Left ventricle myocardium inferior (tissue), 1 donor: ENCODE measurements at places on chromosomes 13 and 19. TPM values are rescaled to one million over a fixed set of nuclear protein-coding genes. Genes with fewer than 3 reads are reported as not detected.

- no peak for DNase-seq
These were observed 81.2 kb downstream of the TNFRSF19 start for GRCh38 chr13:23651439-23651838.

DNA sequence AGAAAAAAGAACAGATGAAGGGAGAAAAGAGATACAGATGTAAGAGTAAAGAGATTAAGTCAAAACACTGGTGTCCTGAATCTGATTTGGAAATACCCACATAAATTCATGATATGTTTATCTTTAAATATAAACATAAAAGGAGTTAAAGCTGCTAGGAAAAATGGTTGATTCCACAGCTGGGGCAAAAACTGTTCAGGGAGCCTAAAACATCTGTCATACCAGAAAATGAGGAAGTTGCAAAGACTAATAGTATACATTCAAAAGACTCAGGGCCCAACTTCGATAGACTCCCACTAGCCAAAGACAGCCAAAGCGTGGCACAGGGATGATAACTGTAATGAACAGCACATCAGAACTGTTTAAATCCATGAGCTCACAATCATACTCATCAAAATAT is 62.0 kb downstream of the ABCC4 start:
- DNase-seq = no peak

The STOML3 gene
- total RNA-seq = not detected

- DNase-seq = peak; percentile 76
These were observed 12.7 kb upstream of the PSMD8 start for GRCh38 chr19:38361633-38362075.

DNA sequence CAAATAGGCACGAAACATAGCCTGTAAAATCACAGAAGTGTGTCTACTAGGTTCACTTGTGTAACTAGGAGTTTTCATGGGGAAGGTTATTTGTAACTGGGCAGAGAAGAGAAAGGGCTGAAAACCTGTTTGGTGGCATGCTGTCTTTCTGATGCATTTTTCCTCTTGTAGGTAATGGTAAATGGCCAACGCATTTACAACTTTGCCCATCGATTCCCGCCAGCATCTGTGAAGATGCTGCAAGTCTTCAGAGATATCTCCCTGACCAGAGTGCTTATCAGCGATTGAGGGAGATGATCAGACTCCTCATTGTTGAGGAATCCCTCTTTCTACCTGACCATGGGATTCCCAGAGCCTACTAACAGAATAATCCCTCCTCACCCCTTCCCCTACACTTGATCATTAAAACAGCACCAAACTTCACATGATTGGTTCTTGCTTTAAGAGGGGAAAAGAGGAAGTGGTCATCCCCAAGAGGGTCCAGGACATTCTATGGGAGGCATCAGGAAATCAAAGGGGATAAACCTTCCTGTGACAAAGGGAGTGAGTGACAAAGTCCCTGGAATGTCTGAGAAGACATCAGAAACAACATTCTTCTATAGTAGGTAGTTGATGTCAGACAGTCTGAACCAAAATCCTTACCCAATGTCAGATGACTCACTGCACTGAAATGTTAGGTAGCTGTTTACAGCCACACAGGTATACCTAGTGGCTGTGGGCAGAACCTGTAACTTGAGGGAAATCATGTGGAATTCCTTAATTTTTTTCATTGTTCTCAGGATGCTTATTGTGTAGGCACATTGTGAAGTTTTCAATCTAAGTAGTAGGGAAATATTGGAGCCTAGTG is 5.0 kb downstream of the LGALS14 start:
- DNase-seq = no peak

GRCh38 chr13:78306519-78307206 is 296.7 kb downstream of the POU4F1 start:
- no peak for DNase-seq

DNA sequence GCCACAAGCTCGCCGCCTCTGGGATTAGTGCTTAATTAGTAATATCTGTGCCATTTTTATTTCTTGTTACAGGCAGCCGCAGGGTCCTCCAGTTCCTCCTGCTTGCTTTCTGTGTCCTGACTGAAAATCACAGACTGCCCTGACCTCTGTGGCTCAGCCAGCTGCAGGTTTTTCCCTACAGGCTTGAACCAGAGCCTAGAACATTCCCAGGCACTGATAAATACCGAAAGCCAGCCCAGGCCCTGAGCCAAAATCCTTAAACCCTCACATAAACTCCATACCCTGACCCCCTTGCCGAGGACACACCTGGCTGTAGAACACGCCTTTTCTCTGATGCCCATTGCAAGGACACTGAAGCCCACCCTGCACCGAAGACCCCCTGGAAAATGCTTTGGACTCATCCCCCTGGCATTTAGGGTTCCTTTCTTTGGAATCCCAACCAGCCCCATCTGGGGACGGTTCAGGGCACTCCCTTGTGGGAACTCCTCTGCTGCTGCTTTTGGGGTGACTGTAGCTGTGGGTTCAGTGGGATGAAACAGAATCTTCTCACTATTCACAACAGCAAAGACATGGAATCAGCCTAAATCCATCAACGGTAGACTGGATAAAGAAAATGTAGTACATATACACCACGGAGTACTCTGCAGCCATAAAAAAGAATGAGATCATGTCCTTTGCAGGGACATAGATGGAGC is 15.5 kb downstream of the DPP9 start:
- peak; percentile 77 for DNase-seq

The NLRP5 gene
- not detected for total RNA-seq

The ZNF560 gene
- total RNA-seq = 0.16 TPM

DNA sequence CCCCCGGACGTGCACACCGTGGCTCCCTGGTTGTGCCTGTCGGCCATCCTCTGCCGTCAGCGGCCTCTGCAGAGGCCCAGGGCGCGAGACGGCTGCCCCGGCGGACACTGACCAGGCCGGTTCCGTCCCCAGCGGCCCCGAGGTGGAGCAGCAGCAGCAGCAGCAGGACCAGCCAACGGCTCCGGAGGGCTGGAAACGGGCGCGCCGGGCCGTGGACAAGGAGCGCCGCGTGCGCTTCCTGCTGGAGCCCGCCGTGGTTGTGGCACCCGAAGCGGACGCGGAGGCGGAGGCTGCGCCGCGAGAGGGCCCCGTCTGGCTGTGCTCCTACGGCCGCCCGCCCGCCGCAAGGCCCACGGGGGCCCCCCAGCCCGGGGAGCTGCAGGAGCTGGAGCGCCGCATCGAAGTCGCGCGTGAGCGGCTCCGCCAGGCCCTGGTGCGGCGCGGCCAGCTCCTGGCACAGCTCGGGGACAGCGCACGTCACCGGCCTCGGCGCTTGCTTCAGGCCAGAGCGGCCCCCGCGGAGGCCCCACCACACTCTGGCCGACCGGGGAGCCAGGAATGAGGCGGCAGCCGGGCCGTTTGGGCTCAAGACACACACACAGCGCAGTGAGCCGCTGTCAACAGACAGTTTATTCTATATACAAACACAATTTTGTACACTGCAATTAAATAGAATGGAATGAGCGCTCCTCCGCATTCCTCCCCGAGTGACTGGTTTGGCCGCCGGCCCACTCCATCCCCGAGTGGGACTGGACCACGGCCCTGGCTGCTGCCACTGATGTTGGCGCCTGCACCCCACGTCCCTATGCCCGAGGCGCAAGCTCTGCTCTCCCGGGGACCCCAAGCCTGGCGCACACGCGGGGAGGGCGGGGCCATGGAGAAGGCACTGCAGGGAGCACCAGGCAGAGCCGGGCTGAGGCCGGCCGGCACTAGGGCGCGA is 9.1 kb downstream of the GRIN3B start:
- no peak for DNase-seq

The SIGLEC5 gene
- not detected for total RNA-seq

- DNase-seq = no peak
These were observed 29.0 kb downstream of the ARID3A start for GRCh38 chr19:954672-955494.

The SPACA4 gene
- total RNA-seq = not detected

- DNase-seq = no peak
These were observed 4.6 kb downstream of the IRF2BP1 start for GRCh38 chr19:45881082-45881908.

DNA sequence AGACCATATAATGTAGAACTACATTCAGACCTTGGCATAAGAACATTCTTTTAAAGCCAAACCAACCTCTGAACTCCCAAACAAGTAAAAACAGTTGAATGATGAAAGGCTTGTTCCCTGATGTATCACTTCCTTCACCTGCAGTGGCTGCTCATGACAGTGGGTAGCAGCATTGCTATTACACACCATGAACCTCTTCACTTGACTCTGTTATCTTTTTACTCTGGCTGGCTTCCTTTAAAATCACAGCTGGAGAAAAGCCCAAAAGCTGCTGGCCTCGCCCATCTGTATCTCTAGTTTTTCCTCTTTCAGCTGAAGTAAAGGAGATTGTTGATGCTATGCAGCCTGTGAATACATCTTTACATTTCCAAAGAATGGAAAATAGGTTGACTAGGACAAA is 22.6 kb downstream of the THSD1 start:
- DNase-seq = no peak

The GNG7 gene
- total RNA-seq = 46.6 TPM

DNA sequence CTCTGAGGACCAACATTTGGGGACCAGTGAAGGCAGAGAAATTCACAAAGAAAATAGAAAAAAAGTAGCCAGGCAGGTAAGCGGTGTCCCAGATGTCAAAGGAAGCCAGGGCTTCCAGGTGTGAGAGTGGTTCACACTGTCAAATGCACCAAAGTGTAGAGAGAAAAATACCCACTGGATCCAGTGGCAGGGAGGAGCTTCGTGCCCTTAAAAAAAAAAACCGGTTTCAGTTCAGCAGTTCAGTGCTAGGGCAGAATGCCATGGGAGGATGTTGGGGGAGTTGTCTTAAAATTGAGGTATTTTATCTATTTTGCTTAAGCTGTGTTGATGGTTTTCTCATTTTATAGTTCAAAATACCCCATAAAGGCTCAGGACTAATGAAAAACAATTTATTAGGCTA is 47.8 kb upstream of the C1QTNF9 start:
- no peak for DNase-seq

The SIGLECL1 gene
- not detected for total RNA-seq

DNA sequence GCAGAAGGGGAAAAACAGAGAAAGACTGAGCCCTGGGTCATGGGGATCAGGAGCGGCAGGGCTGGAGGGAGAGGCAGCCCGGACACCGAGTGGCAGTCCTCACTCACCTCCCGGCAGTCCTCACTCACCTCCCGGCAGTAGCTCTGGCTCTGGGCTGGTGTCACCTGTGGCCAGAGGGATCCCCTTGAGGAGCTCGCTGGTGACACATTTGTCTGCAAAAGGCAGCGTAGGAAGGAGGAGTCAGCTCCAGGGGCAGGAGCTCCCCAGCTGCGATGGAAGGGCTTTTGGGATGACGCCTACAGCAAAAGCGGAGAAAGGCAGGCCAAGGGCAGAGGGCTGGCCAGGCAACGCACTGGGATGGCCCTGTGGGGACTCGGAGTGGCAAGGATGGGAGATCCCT is 739 bp downstream of the EIF3G start:
- no peak for DNase-seq

GRCh38 chr19:47863514-47863936 is 4.5 kb downstream of the TPRX2 start:
- DNase-seq = peak; percentile 82

The GAMT gene
- total RNA-seq = 77.0 TPM

GRCh38 chr13:98909016-98909415 is 68.8 kb downstream of the DOCK9 start:
- no peak for DNase-seq

The NLRP12 gene
- 0.22 TPM for total RNA-seq

- no peak for DNase-seq
These were observed 9.6 kb upstream of the TPM4 start for GRCh38 chr19:16066611-16067104.

GRCh38 chr19:33795370-33796163 is 1.1 kb upstream of the KCTD15 start:
- DNase-seq = peak; percentile 88

- no peak for DNase-seq
These were observed 24.5 kb downstream of the TEX101 start for GRCh38 chr19:43439032-43439708.

GRCh38 chr19:9054765-9055164 is 32.1 kb upstream of the OR1M1 start:
- no peak for DNase-seq

DNA sequence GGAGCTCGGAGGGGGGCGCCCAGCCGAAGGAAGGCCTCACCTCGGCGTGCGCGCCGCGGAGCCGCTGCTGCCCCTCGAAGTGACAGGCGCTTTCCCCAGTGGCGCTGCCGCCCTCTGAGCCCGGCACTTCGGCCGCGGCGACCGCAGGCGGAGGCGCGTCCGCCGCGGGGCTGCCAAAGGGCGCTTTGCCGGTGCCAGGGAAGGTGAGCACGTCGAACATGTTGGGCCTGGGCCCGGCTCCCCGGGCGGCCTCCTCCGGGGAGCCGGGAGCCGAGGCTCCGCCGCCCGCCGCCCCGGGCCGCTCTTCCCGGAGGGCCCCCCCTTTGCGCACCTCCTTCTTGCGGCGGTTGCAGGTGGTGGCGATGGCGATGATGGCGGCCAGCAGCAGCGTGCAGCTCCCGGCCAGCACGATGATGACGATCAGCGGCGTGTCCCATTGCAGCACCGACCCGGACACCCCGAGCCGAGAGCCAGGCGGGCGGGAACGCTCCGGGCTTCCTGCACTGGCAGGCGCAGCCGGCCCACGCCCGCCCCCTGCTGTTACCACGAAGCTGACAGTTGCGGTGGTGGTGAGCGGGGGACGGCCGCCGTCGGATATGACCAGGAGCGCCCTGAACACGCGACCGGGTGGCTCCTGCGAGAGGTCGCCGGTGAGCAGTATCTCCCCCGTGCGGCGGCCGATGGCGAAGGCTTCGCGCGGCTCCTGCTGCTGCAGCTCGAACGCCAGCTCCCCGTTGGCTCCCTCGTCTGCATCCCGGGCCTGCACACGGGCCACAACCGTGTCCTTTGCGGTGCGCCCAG is 2.5 kb downstream of the PCDH8 start:
- DNase-seq = peak; percentile 19

- DNase-seq = no peak
These were observed 51.4 kb downstream of the EFNB2 start for GRCh38 chr13:106484084-106484483.

GRCh38 chr19:9836021-9836420 is 903 bp downstream of the PIN1 start:
- DNase-seq = no peak

The KLK14 gene
- 1.6 TPM for total RNA-seq

DNA sequence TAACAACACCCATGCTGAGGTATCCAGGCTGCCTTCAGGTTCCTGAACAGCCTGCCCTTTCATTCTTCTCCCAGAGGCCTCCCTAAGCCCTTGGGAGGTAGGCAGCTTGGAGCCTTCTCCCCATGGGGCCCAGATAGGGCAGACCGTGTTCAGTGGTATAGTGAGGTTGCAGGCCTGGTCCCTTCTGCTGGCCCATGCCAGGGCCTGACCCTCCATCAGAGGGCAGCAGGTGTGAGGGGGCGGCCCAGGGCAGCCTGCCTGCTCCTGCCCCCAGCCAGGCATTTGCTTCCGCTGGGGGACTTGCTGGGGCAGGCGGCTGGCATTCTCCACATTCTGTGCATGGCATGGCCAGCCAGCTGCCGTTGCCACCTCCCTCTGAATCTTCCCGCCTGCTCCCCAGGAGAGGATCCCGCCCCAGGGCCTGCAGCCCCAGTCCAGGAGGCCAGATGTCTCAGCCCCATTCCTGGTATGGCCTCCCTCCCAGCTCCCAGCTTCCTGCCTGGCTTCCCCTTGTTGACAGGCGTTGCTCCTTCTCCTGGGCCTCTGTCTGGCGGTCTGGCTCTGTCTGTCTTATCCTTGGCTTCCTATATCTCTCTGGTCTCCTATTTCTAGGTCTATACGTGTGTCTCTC is 8.9 kb downstream of the CIC start:
- no peak for DNase-seq
